Activated CD8-positive, alpha-beta memory T cell treated with anti-CD3 and anti-CD28 coated beads for 4 hours (primary cell): ENCODE measurements at places on chromosomes 5 and 9.

DNA sequence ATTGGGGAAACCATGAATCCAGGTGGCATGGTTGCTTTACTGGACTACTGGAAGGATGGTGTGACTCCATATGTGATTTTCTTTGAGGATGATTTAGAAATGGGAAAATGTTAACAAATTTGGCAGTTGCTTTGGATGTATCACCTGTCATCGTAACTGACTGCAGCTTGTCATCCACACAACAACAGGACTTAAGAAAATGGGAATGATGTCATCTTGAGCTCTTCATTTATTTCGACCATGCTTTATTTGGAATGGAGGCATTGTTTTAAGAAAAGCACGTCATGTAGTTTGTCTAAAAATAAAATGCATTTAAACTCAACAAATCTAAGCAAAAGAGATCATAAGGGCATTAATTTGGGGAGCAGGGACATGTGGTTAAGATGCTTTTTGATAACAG lies 265.0 kb downstream of the GOLPH3 start:
- DNase-seq, result no peak

DNA sequence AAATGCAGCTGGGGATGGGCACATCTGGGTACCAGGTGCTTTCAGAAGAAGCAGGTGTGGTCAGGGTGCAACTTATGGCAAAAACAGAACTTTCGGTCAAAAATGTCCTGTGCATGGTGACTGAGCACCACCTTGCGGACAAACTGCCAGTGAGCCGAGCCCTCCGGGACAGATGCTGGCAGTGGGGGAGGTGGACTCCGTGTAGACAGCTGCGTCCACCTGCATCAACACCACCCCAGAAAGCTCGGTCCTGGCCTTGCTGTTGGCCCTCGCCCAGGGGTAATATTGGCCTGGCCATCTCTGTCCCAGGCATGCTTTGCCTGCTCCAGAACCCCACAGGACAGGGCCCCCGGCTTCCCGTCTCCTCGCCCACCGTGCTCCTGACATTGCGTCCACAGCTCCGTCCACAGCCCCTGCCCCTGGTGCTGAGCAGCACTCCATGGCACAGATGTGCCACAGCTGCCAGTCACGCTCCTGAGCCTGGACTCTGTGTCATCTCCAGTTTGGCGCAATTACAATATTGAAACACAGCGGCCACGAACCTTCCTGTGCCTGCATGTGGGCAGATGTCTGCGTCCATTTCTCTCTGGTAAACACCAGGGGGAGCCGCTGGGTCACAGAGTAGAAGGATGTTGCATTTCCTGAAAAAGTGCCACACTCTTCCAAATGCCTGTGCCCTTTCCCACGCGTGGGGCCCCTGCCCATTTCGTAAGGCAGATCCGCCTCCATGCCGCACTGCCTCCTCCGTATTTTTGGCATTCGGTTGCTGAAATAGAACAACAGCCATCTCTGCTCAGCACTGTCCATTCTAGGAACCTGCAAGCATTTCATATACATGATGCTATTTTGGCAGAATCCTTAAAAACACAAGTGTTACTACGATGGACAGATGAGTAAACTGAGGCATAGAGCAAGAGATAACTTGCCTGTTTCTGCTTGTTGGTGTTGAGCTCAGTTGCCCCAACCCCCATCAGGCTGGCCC lies 33.4 kb upstream of the SLC6A19 start:
- peak; percentile 38 for DNase-seq

- no peak for DNase-seq
Measured at GRCh38 chr5:178525906-178526732, 64.1 kb downstream of the COL23A1 start.

DNA sequence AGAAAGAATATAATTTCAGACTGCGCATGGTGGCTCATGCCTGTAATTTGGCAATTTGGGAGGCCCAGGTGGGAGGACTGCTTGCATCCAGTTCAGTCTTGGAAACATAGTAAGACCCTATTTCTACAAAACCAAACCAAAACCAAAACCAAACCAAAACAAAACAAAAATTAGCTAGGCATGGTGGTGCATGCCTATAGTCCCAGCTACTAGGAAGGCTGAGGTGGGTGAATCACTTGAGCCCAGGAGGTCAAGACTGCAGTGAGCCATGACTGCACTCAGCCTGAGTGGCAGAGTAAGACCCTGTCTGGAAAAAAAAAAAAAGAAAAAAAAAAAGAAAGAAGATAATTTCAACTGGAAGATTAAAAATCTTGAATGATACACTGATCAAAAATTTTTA lies 137.0 kb upstream of the ACOT12 start:
- no peak for DNase-seq

GRCh38 chr9:4678679-4679267 lies 596 bp upstream of the CDC37L1 start:
- DNase-seq, result no peak

DNA sequence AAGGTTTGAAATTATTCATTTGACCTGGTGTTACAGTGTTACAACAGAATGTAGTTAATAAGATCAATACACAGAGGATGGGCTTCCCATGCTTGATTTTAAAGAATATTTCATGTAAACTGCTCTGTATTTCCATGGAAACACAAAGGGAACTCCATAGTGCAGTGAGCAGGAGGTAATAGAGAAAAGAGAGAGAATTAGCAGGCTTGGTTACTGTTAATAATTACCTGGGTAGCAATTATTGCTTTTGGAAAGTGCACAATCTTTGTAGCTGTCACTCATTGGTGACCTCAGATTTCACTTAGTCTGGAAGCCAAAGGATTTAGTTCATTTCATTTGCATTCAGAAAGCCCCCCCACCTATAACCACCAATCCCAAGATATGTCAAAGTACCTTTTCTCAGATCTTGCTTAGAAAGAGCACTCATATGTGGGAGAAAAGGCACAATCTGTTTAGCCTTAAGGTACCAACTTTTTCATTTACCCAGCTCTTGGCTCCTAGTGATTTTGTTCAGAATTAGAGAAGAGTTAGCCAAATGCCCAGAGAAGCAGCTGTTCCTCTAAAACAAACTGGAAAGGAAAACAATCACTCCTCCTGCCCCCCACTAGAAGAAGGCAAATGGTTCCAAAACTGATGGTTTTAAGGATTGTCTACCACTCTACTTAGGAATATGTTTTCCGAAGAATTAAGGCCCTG lies 234.5 kb upstream of the SLC24A2 start:
- no peak for DNase-seq

- DNase-seq, result no peak
Measured at GRCh38 chr5:171926311-171926710, 80.1 kb downstream of the FBXW11 start.

- no peak for DNase-seq
Measured at GRCh38 chr5:123124859-123125595, 36.0 kb downstream of the PRDM6 start.

GRCh38 chr5:74281166-74281565 lies 359.4 kb downstream of the ENC1 start:
- DNase-seq, result no peak

DNA sequence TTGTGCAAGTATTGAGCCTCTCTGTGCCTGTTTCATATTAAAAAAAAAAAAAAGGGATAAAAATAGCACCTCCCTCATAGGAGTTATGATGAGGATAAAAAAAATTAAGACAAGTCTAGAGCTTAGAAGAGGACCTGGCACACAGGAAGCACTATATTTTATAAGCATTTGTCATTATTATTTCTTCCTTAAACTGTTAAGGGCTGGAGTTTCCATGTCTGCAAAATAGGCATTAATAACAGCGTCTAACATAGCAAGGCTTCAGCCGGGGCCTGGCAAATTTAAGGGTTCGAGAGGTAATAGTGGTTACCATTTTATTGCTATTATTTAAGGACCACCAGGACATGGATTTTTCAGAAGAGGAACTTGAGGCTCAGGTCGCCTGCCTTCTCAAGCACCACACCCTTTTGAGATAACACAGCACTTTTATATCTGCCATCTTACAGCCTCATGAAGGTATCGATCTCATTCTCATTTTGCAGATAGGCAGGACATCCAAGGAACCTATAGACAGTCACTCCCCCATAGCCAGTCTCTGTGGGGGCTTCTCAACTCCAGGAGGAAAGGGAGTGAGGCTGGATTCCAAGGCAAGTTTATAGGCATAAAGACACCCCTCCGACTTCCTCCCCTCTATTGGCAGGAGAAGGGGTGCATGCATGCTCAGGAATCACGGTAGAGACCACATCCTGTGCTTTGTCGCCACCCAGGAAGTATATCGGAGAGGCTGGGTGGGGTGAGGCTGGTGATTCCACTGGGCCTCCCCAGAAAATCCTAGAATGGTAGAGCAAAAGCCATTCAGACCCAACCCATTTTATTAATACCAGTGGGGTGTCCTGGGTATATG lies 2.4 kb downstream of the ANXA6 start:
- peak; percentile 48 for DNase-seq

GRCh38 chr9:84513473-84513872 lies 156.1 kb upstream of the NTRK2 start:
- DNase-seq, result no peak

- no peak for DNase-seq
Measured at GRCh38 chr5:112930082-112930344, 8.0 kb upstream of the REEP5 start.

GRCh38 chr5:172078726-172079345 lies 72.4 kb upstream of the FBXW11 start:
- DNase-seq, result no peak

- no peak for DNase-seq
Measured at GRCh38 chr9:96149533-96150280, 152.3 kb downstream of the HSD17B3 start.

- DNase-seq, result no peak
Measured at GRCh38 chr5:180811623-180812124, 9.1 kb upstream of the MGAT1 start.

DNA sequence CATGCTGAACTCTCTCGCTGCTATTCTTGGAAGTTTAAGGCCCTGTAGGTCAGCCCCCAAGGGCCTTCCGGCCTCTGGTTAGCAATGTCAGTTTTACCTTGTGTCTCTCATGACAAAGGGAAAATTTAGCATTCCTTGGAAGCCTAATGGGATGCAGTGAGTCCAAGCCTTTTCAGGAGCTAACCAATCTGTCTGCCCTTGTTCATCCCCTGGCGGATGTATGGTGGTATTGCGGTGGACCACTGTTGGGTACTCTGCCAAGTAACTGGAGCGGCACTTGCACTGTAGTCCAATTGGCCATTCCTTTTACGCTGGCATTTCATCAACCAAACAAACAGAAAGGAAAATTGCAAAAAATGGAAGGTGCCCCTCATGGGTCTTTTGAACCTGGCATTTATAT lies 318.4 kb upstream of the NMUR2 start:
- no peak for DNase-seq

- no peak for DNase-seq
Measured at GRCh38 chr9:15529566-15530324, 19.0 kb upstream of the PSIP1 start.

- DNase-seq, result no peak
Measured at GRCh38 chr5:178793696-178794095, 63.2 kb upstream of the ZNF354A start.

DNA sequence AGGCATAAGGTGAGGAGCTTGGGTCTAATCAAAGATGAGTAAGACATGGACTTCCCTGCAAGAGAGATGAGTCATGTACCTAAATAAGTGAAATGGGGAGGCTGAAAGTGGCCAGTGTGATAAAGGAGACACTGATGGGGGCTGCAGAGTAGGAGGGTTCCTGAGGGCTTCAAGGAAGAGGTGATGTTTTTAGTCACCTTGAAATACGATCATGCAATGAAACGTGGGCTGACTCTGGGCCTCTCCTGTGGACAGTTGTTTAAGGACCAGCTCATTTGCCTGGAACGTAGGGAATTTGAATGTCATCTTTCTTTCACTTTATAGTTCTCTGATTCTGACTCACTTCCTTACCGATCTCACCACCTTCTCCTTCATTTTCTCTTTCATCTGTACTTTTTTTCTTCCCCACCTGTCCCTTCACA lies 49.6 kb upstream of the CPLX2 start:
- DNase-seq, result no peak

DNA sequence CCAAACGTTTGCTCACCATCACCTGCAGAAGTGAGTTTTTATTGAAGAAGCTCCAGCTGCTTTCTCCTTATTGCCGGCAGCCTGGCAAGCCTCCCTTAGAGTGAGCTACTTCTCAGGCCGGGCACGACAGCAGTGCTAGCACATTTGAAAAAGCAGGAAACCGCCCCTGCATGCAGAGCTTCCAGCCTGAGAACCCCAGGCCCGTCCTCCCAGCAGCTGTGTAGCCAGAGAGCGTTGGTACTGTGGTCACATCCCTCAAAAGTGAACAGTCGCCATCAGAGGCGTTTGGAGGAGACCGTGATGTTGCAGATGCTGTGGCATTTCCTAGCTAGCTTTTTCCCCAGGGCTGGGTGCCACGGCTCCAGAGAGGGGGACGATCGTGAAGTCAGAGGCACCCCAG lies 23.5 kb downstream of the SLC25A25 start:
- DNase-seq, result no peak

DNA sequence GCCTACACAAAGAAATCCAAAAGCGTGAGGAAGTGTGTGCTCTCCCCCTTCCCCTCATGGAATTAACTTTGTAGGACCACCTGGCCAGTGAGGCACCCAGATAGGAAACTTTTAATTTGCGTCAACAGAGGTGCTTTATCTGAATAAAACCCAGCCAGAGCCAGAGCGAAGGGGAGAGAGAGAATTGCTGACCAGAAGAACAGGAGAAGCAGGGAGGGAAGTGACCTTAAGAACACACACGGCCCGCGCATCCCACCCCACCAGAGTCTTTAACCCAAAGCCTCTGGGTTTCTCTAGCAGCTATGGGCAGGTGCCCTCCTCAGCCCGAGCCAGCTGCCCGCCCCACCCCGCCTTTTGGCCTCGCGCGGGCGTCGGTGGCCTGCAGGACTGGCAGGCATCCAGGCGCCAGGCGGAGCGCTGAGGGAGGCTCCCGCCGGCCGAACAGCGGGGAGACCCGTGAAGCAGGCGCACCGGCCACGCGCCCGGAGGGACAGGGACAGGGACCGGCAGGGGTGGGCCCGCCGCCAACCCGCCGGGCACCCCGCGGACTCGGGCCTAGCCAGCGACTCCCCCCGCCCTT lies 580 bp downstream of the ERAP1 start:
- no peak for DNase-seq

GRCh38 chr9:942805-943580 lies 33.5 kb upstream of the DMRT3 start:
- DNase-seq, result no peak

DNA sequence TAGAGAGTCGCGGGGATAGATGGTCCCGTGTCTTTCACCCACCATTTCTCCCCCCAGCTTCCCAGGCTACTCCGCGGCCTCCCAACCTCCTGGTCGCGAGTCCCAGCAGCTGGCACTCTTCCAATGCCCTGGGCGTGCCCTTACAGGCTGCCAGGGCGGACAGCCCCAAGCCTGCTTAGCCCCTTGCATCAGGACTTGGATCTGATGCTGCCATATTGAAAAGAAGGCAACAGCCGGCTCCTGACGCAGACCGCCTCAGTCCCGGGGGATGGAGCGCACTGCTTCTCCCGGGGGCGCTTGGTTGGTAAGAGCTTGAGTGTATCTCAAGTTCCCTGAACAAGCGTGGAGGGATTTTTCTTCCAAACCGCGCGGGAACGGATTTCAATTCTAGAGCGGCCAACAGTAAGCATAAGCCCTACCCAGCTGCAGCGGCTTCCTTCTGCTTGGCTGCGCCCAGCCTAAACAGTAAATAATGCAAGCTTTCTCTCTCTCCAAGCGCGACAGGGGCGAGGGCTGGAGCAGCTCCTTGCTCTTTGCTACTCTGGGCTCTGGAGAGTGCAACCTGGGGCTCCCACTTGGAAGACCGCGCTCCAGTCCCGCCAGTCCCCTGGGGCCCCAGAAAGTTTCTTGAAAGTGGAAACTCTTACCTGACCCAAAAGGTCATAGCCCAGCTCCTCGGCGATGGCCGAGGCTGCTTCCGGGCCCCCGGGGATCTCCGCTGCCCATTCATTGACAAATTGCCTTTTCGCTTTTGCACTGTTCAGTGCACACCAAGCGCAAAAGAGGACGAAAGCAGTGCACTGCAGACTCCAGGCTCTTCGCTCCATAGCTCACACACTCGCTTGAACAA lies 607 bp downstream of the PCSK1 start:
- DNase-seq, result no peak
